Activated CD4-positive, alpha-beta memory T cell treated with anti-CD3 and anti-CD28 coated beads, Interleukin-2, amount 10 ng/mL, durations not matched to agents 7 days and 5 days (primary cell): ENCODE measurements at places on chromosomes 4 and X. TPM values are rescaled to one million over a fixed set of nuclear protein-coding genes. Genes with fewer than 3 reads are reported as not detected.

Gene ENPP6
- total RNA-seq: 3.0 TPM

Gene MAGEA1
- not detected for total RNA-seq

Gene SOX3
- total RNA-seq: not detected

Gene SUPT20HL1
- not detected for total RNA-seq

DNA sequence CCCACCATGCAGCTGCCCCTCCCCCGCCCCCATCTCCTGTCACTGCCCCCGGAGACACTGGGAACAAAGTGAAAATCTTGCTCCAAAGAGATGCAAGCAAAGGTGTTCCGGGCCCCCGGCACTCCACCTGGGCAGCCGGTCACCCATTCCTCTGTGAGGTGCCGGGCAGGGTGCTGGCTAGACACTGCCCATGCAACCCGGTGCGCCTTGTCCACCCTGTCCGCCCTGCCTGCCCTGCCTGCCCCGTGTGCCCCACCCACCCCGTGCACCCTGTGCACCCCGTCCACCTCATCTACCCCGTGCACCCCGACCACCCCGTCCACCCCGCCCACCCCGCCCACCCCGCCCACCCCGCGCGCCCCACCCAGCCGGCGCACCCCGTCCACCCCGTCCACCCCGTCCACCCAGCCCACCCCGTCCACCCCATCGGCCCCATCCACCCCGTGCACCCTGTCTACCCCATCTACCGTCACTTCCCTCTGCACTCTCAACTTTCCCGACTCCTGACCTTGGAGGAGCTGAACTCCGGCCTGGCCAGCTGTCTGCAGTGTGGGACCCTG lies 31.9 kb upstream of the FGFR3 start:
- peaks cover 1% of the 10 kb centered on the region for H3K4me1 ChIP-seq
- H3K4me3 ChIP-seq: no peak overlapping the region
- no peak for DNase-seq
- no peaks in the 10 kb centered on the region for H3K36me3 ChIP-seq

- no peaks in the 10 kb centered on the region for H3K36me3 ChIP-seq
- H3K27ac ChIP-seq: no peak overlapping the region
- no peak overlapping the region for H3K4me3 ChIP-seq
- no peaks in the 10 kb centered on the region for H3K4me1 ChIP-seq
Measured at GRCh38 chrX:110396735-110397134, 38.1 kb downstream of the RTL9 start.

DNA sequence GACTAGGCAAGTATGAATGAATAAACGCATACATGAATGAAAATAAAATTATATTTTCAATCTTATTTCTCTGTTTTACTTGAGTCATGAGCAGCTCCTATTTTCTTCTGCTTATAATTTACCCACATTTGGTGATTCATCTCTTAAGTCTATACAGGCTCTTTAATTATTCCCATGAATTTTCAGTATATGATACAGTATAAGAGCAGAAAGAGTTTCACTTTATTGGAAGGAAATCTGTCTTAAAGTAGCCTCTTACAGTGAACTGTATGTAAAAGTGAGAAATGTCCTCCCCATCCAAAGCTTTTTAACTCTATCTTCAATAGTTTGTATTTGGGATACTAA lies 50.8 kb downstream of the TMEM165 start:
- no peak for DNase-seq
- H3K27ac ChIP-seq: no peak overlapping the region
- H3K4me3 ChIP-seq: no peak overlapping the region
- peaks cover 9% of the 10 kb centered on the region for H3K4me1 ChIP-seq
- no peaks in the 10 kb centered on the region for H3K27me3 ChIP-seq
- H3K36me3 ChIP-seq: peaks cover 25% of the 10 kb centered on the region

DNA sequence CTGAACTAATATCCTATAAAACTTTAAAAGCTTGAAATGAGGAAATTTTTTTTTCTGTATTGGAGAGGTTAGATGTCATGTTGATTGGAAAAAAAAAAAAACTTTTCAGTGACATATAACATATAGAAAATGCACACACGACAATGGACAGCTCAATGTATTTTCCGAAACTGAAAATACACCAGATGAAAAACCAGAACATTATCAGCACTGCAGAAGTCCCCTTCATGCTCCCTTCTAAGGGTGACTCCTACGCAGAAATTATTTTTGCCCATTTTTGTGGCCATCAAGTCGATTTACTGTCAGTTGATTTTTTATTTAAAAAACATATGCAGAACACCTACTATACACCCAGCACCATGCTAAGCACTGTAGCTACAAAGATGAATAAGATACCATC lies 148.3 kb downstream of the APBB2 start:
- no peak overlapping the region for H3K27ac ChIP-seq
- no peak overlapping the region for H3K4me3 ChIP-seq
- H3K4me1 ChIP-seq: no peaks in the 10 kb centered on the region
- H3K27me3 ChIP-seq: no peaks in the 10 kb centered on the region
- H3K36me3 ChIP-seq: no peaks in the 10 kb centered on the region

- no peaks in the 10 kb centered on the region for H3K36me3 ChIP-seq
- H3K27ac ChIP-seq: no peak overlapping the region
- H3K27me3 ChIP-seq: no peaks in the 10 kb centered on the region
- no peak overlapping the region for H3K4me3 ChIP-seq
Measured at GRCh38 chr4:129377131-129377845, 281.3 kb downstream of the C4orf33 start.

- peaks cover 26% of the 10 kb centered on the region for H3K27me3 ChIP-seq
- H3K4me1 ChIP-seq: peaks cover 2% of the 10 kb centered on the region
- no peak overlapping the region for H3K4me3 ChIP-seq
- no peak overlapping the region for H3K27ac ChIP-seq
- no peak for DNase-seq
Measured at GRCh38 chr4:139797287-139797686, 131.7 kb downstream of the MGST2 start.

GRCh38 chr4:87032884-87033533 lies 98.2 kb downstream of the AFF1 start:
- peaks cover 2% of the 10 kb centered on the region for H3K36me3 ChIP-seq
- H3K27me3 ChIP-seq: no peaks in the 10 kb centered on the region
- peaks cover 7% of the 10 kb centered on the region for H3K4me1 ChIP-seq
- no peak overlapping the region for H3K27ac ChIP-seq
- no peak for DNase-seq
- no peak overlapping the region for H3K4me3 ChIP-seq

GRCh38 chr4:52231526-52231925 lies 180.4 kb downstream of the SPATA18 start:
- H3K27me3 ChIP-seq: no peaks in the 10 kb centered on the region
- no peak overlapping the region for H3K27ac ChIP-seq
- H3K36me3 ChIP-seq: no peaks in the 10 kb centered on the region

GRCh38 chr4:1233641-1234308 lies 15.2 kb downstream of the CTBP1 start:
- H3K36me3 ChIP-seq: peaks cover 62% of the 10 kb centered on the region
- no peak overlapping the region for H3K4me3 ChIP-seq
- H3K27me3 ChIP-seq: no peaks in the 10 kb centered on the region
- no peak overlapping the region for H3K27ac ChIP-seq

- H3K36me3 ChIP-seq: no peaks in the 10 kb centered on the region
- H3K27me3 ChIP-seq: no peaks in the 10 kb centered on the region
- no peak for DNase-seq
- H3K4me1 ChIP-seq: no peaks in the 10 kb centered on the region
- H3K4me3 ChIP-seq: no peak overlapping the region
- H3K27ac ChIP-seq: no peak overlapping the region
Measured at GRCh38 chrX:94908171-94908570, 1234.2 kb downstream of the FAM133A start.

DNA sequence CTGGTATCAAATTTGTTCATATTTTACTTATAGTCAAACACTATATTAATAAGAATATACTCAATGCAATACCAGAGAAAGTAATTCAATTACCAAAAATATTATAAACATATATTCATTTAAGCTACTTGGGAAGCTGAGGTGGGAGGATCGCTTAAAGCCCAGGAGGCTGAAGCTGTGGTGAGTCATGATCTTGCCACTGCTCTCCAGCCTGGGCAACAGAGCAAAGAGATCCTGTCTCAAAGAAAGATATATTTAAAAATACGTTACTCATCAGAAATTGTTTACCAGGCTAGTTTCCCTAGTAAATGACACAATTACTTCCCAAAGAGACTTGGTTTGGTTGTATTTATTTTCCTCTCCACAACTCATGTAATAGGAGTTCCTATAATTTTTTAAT lies 433.6 kb downstream of the GASK1B start:
- H3K4me3 ChIP-seq: no peak overlapping the region
- H3K36me3 ChIP-seq: no peaks in the 10 kb centered on the region
- DNase-seq: no peak
- H3K27ac ChIP-seq: no peak overlapping the region
- no peaks in the 10 kb centered on the region for H3K4me1 ChIP-seq
- no peaks in the 10 kb centered on the region for H3K27me3 ChIP-seq

GRCh38 chr4:141121101-141121500 lies 12.2 kb downstream of the RNF150 start:
- no peak overlapping the region for H3K27ac ChIP-seq
- no peak overlapping the region for H3K4me3 ChIP-seq
- no peaks in the 10 kb centered on the region for H3K4me1 ChIP-seq
- H3K27me3 ChIP-seq: peaks cover 2% of the 10 kb centered on the region

DNA sequence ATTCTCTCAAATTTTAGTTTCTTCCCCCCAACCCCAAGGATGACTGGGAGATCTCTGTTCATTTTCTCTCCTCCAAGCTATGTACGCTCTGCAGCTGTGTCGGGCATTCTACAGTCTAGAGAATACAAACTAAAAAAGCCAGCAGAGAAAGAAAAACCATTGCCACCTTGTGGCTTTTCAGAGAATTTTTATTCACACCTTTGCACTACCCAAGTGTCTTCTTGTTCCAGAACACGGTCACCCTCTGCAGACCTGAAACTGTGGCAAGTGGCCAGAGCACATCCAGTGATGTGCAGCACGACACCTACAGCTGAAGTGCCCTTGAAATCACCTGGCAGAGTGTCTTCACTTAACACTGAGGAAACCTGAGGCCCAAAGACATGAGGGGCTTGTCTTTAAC lies 68.6 kb downstream of the CHST7 start:
- H3K27me3 ChIP-seq: no peaks in the 10 kb centered on the region
- H3K4me3 ChIP-seq: no peak overlapping the region
- H3K4me1 ChIP-seq: peaks cover 27% of the 10 kb centered on the region

DNA sequence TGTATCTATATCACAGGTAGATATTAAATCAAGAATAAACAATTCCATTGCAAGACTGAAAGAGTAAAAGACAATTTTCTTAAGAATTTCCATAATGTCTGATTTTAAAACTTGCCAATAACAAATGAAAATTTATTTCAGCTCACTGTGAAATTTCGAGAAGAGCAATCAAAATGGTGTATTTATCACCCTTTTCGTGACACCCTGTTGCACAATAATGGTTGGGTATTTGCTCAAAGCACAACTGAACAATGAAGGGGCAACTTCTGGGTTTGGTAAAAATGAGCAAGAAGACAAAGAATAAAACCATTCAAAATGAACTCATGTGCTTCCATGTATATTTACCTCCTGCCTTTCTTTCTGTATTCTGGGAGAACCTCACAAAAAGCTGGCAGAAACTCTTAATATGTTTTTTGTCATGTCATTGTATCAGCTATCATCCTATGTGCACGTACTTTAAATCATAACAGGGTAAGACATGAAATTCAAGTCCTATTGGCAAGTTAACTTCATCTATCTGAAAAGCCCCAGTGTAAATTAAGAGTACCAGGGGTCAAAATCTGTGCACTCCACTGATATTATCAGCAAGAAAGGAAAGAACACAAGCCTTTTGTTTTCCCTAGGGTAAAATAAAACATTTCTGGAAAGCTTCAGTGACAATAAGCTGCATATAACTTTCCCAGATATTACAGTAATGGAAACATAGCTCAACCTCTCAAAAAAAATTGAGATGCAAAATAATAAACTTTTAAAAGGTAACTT lies 126.9 kb upstream of the CBR4 start:
- no peak overlapping the region for H3K27ac ChIP-seq
- H3K27me3 ChIP-seq: peaks cover 5% of the 10 kb centered on the region
- H3K4me3 ChIP-seq: no peak overlapping the region

DNA sequence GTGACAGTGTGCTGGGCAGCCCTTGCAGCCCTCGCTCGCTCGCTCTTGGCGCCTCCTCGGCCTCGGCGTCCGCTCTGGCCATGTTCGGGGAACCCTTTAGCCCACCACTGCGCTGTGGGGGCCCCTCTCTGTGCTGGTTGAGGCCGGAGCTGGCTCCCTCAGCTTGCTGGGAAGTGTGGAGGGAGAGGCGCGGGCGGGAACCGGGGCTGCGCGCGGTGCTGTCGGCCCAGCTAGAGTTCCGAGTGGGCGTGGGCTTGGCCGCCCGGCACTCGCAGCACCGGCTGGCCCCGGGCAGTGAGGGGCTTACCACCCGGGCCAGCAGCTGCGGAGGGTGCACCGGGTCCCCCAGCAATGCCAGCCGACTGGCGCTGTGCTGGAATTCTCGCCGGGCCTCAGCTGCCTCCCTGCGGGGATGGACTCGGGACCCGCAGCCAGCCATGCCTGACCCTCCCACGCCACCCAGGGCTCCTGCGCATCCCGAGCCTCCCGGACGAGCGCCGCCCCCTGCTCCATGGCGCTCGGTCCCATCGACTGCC lies 770.1 kb upstream of the GALNTL6 start:
- H3K27ac ChIP-seq: no peak overlapping the region
- no peaks in the 10 kb centered on the region for H3K36me3 ChIP-seq
- no peaks in the 10 kb centered on the region for H3K27me3 ChIP-seq
- DNase-seq: no peak
- no peaks in the 10 kb centered on the region for H3K4me1 ChIP-seq

GRCh38 chr4:134628066-134628465 lies 426.5 kb upstream of the PABPC4L start:
- no peak overlapping the region for H3K27ac ChIP-seq
- H3K27me3 ChIP-seq: no peaks in the 10 kb centered on the region
- no peak overlapping the region for H3K4me3 ChIP-seq

DNA sequence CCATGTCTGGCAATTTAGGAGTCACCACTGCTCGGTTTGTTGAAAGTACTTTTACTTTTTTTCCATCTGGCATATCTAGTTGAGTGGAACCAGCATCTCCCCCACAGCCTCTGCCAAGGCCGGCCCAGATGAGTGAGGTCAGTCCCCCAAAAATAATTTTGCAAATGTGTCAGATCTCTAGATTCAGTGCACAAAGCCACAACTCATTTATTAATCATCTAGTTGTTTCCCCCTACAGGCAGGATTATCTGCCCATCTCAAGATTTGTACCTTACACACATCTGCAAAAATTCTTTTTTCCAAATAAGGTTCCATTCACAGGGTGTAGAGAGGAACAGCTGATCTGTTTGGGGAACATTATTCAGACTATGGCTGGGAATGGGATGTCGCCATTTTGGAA lies 174.0 kb upstream of the MXRA5 start:
- no peak for DNase-seq
- H3K36me3 ChIP-seq: no peaks in the 10 kb centered on the region
- H3K27me3 ChIP-seq: no peaks in the 10 kb centered on the region
- no peaks in the 10 kb centered on the region for H3K4me1 ChIP-seq
- no peak overlapping the region for H3K4me3 ChIP-seq
- H3K27ac ChIP-seq: no peak overlapping the region

DNA sequence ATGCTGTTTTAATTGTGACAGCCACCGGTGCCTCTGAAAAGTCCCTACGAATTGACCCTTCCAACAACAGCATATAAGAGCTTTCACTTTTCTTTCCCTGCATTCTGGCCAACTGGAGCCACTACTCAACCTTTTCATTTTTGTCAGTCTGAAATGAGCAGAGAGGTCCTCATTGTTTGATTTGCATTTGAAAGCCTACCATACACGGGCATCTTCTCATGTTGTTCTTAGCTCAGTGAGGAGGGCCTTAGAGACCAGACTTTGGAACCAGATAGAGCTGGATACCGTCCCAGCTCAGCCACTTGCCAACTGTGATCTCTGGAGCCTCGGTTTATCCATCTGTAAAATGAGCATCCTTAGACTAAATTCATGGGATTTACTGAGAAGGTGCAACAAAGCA lies 16.9 kb upstream of the TMSB4X start:
- peak overlapping the region; percentile 99 for H3K27ac ChIP-seq
- H3K4me1 ChIP-seq: peaks cover 68% of the 10 kb centered on the region
- DNase-seq: no peak
